Psoas muscle (tissue), 8 donors: ENCODE measurements at places on chromosomes 2 and 18. TPM values are rescaled to one million over a fixed set of nuclear protein-coding genes. Genes with fewer than 3 reads are reported as not detected.

GRCh38 chr2:40488101-40488601, 36.3 kb upstream of the SLC8A1 start:
- no peak for DNase-seq

DNA sequence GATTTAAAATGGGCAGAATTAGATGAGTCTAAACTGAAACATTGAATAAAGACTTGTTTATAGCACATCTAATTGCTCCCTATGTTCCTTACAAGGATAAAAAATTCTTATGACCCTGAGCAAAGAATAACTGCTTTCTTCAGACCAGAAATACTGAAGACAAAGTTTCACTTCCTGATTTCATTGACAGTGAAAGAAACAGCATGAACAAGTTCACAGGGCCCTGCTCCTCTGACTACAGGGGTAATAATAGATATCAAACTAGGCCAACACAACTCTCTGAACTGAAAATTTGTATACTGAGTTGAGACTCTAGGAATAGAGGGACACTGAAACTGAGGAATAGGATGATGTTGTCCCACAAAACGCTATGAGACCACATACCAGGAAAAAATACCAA, 1383.3 kb upstream of the CDH2 start:
- no peak for DNase-seq

SKOR2 gene
- total RNA-seq = not detected

ATP6V1C2 gene
- total RNA-seq = 0.19 TPM

PLCL1 gene
- total RNA-seq = 9.6 TPM
